ENCODE measurements at places on chromosomes 11 and 22.
A peak's percentile ranks its signal among the peaks of the same experiment; 100 is the strongest.

GRCh38 chr11:43738600-43739409 lies 58.3 kb downstream of the HSD17B12 start:
- peak; percentile 53 for DNase-seq

DNA sequence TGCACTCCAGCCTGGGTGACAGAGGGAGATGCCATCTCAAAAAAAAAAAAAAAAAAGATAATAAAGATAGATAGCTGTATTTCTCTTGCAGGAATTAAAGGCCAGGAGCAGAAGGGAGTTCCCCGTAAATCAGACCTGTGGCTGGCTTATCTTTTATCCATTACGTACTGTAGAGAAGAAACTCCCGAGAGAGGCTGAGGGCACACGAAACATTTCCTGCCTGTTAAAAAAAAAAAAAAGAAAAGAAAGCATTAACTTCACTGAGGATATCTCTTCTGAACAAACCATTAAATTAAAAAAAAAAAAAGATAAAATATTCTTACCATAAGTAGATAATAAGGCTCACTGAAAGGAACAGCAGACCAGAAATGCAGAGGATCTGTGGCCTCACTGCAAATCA lies 22.5 kb downstream of the P4HA3 start:
- no peak for DNase-seq

GRCh38 chr11:118301600-118302195 lies 2.8 kb upstream of the CD3E start:
- DNase-seq = no peak

GRCh38 chr11:6719576-6719975 lies 36.4 kb upstream of the MRPL17 start:
- no peak for DNase-seq

GRCh38 chr11:61544466-61544865 lies 35.9 kb downstream of the LRRC10B start:
- DNase-seq = no peak

- no peak for DNase-seq
Observed at GRCh38 chr11:105856954-105857353, 165.1 kb downstream of the MSANTD4 start.

DNA sequence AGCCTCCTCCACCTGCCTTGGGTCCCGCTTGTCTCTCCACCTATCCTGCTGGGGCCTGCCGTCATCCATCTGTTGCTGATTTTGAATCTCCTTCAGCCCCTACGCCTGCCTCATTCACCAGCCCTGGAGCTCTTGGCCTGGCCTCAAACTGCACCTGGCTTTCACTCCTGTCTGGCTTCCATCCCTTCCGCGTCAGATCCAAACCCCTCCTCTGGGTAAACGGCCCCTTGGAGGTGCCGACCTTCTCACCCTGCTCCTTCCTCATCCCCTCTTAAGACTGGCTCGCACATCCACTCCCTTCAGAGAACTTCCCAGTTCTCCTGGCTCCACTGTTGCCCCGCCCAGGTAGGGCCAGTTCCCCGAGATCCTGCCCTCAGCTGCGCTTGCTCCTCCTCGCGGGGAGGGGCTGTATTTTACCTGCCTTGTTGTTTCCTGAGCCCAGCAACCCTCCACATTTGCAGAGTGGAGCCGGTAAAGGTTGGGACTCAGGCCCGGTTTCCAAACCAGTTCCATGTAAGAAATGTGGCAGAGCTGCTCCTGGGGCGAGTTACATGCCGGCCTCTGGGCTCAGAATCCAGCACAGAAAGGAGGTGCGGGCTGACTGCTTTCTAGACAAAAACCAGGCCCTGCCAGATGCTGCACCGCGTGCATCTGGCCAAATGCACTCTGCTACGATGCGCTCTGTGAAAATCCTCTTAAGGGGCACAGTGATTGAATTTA lies 13.9 kb upstream of the SHANK2 start:
- DNase-seq = no peak

DNA sequence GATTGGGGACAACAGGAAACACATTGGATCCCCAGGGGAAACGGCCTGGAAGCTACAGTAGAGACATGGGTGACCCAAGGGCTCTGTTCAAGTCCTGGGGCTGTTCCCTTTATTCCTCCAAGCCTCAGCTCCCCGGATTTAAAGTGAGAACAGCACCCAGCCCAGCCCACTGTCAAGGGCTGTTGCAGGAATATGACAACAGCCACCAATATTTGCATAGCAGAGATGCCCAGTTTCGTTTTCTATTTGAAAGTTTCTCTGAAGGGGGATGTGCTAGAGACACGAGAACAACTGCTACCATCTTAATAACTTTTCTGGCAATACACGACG lies 81.1 kb upstream of the WNT7B start:
- peak; percentile 92 for DNase-seq

- peak; percentile 49 for DNase-seq
Observed at GRCh38 chr22:50209893-50210292, 9.1 kb downstream of the SELENOO start.

GRCh38 chr11:95680169-95680929 lies 109.2 kb downstream of the FAM76B start:
- no peak for DNase-seq

GRCh38 chr11:123137431-123138224 lies 57.4 kb downstream of the CLMP start:
- DNase-seq = no peak

- DNase-seq = no peak
Observed at GRCh38 chr11:76257074-76257719, 50.9 kb upstream of the WNT11 start.

- no peak for DNase-seq
Observed at GRCh38 chr22:20138868-20139267, 7.3 kb downstream of the ZDHHC8 start.

GRCh38 chr22:20771918-20772625 lies 1.8 kb upstream of the SERPIND1 start:
- DNase-seq = no peak

All from NCI-H526 (cell line).